Stimulated activated naive CD4-positive, alpha-beta T cell (primary cell): ENCODE measurements at places on chromosomes 4 and X.
A peak's percentile ranks its signal among the peaks of the same experiment; 100 is the strongest.

DNA sequence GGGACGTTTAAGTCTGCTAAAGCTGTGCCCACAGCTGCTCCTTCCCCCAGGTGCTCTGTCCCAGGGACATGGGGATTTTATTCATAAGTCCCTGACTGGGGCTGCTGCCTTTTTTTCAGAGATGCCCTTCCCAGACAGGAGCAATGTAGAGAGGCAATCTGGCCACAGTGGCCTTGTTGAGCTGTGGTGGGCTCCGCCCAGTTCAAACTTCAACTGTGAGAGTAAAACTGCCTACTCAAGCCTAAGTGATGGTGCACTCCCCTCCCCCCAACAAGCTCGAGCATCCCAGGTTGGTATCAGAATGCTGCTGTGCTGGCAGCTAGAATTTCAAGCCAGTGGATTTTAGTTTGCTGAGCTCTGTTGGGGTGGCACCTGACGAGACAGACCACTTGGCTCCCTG lies 1371.4 kb downstream of the ADGRL3 start:
- no peak for DNase-seq

- no peak for DNase-seq
Observed at GRCh38 chrX:140157611-140158010, 192.3 kb upstream of the CXorf66 start.

GRCh38 chrX:50168241-50168687 lies 32.5 kb downstream of the AKAP4 start:
- no peak for DNase-seq

DNA sequence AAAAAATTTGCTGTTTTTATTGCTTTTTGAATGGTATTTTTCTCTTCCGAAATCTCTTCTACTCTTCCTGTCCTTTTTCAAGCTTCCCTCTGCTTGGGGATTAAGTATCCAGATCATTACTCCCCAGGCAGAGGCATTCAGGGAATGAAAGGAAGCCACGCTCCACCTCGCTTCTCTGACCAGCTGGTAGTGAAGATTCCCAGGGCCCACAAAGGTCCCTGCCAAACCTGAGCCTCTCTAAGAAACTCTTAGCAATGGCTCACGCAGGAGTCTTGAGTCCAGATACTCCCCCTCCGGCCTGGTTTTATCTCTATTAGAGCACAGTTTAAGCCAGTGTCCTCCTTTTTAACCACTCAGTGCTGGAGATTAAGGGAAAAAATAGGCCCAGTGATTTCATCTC lies 51.4 kb upstream of the SOD3 start:
- no peak for DNase-seq

GRCh38 chr4:77566148-77566547 lies 39.5 kb upstream of the CXCL13 start:
- no peak for DNase-seq

- no peak for DNase-seq
Observed at GRCh38 chr4:8618961-8619720, 26.6 kb downstream of the CPZ start.

- peak; percentile 46 for DNase-seq
Observed at GRCh38 chr4:98657531-98658286, 702 bp downstream of the TSPAN5 start.

GRCh38 chr4:94640151-94640550 lies 117.6 kb upstream of the BMPR1B start:
- no peak for DNase-seq

DNA sequence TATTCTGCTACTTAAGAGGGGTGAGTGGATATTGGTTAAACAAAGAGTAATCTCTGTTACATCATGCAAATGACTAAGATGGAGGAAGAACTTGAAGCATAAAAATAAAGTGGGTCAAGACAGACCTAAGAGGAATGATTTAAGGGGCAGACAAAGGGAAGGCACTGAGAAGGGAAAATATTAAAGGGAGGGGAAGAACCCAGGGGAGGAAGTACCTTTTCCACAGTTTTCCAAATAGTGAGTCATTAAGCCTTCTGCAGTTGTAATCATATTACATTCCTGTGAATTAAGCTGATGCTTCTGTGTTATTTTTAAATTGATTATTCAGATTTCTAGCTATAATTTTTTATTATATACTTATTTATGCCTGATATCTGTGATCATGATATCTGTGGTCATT lies 253.3 kb downstream of the CENPC start:
- DNase-seq, result no peak

DNA sequence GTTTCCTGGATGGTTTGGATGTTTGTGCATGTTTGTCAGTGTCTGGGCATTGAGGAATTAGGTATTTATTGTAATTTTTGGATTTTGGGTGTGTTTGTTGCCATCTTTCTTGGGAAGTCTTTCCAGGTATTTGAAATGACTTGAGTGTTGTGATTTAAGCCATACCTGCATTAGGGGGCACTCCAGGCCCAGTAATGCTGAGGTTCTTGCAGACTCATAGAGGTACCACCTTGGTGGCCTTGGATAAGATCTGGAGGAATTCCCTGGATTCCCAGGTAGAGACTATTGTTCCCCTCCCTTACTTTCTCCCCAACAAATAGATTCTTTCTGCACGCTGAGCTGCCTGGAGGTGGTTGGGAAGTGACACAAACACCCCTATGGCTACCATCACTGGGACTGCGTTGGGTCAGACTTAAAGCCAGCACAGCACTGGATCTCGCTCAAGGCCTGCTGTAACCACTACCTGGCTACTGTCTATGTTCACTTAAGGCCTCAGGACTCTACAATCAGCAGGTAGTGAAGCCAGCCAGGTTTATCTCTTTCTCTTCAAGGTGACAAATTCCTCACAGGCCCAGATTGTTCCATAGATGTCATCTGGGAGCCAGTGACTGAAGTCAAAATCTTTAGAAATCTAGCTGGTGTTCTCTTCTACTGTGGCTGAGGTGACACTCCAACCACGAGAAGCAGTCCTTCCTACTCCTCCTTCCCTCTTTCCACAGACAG lies 643.6 kb downstream of the PDHA2 start:
- DNase-seq, result no peak

DNA sequence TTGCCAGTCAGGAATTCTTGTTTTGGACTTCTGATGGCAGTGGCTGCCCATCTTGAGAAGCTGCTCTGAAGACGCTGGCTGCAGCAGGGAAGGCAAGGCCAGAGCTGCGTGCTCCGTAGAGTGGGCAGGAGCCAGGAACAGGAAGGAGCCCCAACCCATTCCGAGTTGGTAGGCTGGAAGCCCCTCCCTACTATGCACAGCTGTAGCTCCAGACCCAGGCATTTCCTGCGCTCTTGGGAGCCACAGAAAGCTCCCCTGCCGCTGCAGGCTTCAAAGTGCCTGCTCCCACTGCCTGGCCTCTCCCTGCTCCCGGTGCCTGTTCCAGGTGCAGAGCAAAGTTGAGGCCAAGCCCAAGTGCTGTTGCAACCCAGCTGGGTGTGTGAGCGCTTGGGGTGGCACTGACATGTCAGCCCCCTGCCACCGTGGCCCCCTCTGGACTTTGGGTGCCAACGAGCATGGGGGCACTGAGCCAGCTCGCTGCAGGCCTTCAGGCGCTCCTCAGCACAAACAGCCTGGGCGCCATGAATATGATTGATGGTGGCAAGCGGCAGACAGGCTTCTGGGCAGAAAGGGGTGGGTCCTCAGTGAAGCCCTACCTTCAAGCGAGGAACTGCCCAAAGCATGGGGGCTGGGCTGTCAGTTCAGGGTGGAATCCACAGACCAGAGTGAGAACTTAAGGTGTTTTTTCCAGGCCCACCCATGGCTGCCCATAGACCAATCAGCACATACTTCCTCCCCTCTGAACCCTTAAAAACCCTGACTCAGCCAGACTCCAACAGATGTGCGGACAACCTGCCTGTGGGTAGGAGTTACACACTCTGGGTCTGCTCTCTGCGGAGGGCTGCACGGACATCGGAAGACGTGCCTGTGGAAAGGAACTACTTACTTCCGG lies 677.2 kb upstream of the INTU start:
- DNase-seq, result no peak

DNA sequence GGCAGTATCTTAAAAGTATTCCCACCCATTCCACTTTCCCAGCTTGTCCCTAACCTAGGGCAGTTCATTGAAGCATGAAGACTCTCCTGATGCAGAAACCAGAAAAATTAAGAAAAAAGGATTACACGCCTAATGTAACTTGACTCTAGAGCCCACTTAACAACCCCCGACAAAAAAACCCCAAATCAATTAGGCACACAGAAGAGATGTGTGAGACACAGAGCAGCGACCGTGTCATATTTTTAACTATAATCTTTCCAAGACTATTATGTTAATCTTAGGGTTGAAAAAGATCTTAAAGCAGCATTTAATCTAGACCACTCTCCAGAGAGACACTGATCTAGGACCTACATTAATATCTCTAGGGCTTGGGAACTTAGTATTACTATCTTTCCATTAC lies 1.3 kb downstream of the YTHDC1 start:
- DNase-seq, result no peak

- DNase-seq, result no peak
Observed at GRCh38 chrX:21968333-21968732, 27.8 kb downstream of the SMS start.

GRCh38 chr4:119729835-119730670 lies 101.4 kb upstream of the PDE5A start:
- DNase-seq, result no peak

DNA sequence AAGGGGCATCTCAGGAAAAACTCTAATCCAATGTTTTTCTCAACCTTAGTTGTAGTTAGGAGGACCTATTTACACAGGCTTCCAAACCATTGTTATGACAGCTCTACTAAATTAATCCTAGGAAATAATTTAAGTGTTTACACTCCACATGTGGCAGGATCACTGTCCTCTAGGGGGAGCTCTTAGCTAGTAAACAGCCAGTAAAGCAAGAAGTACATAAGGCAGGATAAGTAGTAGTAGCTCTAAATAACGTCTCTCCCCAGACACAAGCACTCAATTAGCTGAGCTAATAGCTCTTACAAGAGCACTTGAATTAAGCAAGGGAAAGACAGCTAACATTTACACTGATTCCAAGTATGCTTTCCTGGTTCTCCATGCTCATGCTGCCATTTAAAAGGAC lies 37.3 kb downstream of the NUDT11 start:
- no peak for DNase-seq

DNA sequence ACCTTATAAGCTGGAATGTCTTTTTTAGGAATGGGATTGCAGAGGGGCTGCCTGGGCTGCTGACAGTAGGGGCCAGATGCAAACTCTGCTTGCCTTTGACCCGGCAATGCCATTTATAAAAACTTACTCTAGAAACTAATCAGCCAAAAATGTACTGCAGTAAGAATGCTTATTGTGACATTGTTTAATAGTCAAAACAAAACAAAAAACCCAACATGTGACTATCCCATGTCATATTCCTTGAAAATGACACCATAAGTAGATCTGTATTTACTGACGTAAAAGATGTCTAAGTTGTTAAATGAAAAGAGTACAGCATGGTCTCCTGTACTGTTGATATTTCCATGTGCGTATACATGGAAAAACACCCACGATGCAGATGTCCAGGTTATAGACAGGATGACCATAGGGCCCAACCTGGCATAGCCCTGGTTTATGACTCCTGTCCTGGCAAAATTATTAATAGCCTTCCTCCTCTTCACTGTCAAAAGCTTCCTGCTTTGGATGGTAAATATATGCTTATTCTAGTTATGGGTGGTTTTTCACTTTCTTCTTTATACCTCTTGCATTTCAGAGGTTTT lies 138.9 kb downstream of the PTTG2 start:
- no peak for DNase-seq

DNA sequence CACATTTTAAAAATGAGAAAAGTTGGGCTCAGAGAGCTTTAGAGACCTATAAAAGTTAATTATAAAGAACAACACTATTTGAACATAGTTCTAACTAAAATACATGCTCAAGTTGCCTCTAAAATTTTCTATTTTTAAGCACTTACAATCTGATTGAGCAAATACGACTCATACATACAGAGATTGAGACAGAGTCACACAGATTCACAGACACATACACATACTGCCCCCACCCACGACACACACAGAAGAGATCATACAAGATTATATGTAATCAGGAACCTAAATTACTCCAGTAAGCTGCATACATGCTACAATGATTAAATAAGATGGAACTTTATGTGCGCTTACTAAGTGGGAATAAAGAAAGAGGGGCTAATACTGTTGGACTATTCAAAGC lies 2.7 kb upstream of the ASB5 start:
- DNase-seq, result no peak

DNA sequence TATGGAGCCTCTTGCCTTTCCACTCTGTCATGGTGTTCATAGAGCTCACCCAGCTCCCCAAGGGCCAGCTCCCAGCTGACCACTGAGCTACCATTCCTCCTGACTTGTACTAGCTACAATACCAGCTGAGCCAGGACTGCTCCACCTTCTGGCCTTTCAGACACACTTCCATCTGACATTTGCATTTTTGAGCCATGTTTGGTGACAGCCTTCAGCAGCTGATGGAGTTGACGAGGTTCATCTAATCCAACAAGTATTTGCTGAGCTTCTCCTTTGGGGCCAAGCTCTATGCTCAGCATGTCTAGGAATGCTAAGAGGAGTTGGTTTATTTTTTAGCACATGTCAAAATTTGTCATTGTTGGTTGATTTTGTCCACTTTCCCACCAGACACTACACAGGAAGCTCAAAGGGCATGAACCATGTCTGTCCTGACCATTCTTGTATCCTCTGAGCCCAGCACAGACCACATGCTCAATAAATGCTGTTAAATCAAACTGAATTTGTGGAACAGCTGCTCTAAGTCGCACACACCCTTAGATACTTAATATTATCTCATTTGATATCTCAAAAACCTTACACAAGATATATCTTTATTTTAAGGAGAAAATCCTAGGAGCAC lies 142.6 kb upstream of the PPARGC1A start:
- no peak for DNase-seq

- DNase-seq, result no peak
Observed at GRCh38 chrX:84415140-84415539, 87.1 kb downstream of the HDX start.
